ENCODE measurements at places on chromosomes 1 and 21.

GRCh38 chr1:172898866-172899265 lies 151.9 kb downstream of the TNFSF18 start:
- DNase-seq: no peak

- no peak for DNase-seq
These were observed 37.1 kb upstream of the CTTNBP2NL start for GRCh38 chr1:112358798-112359408.

DNA sequence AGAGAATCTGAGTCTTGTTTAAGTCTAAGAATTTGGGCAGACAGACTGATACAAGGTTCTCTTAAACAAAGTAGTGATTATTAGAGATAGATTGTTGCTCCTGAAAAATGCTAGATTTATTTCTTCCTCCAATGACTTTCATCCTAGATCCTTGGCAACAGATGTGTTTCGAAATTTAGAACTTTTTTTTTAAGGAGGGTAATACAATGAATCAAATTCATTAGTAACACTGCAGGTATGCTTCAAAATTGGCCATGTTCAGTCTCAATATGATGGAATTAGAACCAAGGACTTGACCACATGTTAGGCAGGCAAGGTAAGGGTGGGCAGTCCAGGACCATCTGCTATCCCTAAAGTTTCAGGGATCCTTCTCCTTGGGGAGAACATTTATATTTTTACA lies 4.5 kb upstream of the LCE1F start:
- DNase-seq: no peak

DNA sequence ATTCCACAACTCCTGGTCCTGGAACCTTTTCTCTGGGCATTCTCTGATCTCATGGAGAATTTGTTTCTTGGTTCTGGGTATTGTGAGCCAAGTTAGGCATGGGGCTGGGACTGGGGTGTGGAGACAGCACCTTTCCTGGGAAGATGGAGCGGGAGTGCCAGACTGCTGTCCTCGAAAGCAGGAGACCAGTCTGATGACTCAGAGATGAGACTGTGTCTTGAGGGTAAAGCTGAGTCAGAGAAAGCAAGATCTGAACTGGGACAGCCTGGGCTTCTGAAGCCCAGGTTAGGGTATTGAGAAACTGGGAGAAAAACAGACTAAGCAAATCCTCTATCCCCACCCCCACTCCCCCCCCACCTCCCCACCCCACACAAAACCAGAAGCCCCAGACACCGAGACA lies 2.2 kb upstream of the KANK4 start:
- DNase-seq: no peak

- DNase-seq: no peak
These were observed 8.4 kb downstream of the C1orf87 start for GRCh38 chr1:60065199-60065598.

GRCh38 chr1:166153525-166154314 lies 13.1 kb downstream of the FAM78B start:
- DNase-seq: no peak

- DNase-seq: no peak
These were observed 22.3 kb downstream of the CTTNBP2NL start for GRCh38 chr1:112418099-112418892.

GRCh38 chr1:211677659-211678058 lies 2.2 kb upstream of the NEK2 start:
- DNase-seq: no peak

GRCh38 chr1:156146769-156147405 lies 6.5 kb upstream of the SEMA4A start:
- DNase-seq: no peak

DNA sequence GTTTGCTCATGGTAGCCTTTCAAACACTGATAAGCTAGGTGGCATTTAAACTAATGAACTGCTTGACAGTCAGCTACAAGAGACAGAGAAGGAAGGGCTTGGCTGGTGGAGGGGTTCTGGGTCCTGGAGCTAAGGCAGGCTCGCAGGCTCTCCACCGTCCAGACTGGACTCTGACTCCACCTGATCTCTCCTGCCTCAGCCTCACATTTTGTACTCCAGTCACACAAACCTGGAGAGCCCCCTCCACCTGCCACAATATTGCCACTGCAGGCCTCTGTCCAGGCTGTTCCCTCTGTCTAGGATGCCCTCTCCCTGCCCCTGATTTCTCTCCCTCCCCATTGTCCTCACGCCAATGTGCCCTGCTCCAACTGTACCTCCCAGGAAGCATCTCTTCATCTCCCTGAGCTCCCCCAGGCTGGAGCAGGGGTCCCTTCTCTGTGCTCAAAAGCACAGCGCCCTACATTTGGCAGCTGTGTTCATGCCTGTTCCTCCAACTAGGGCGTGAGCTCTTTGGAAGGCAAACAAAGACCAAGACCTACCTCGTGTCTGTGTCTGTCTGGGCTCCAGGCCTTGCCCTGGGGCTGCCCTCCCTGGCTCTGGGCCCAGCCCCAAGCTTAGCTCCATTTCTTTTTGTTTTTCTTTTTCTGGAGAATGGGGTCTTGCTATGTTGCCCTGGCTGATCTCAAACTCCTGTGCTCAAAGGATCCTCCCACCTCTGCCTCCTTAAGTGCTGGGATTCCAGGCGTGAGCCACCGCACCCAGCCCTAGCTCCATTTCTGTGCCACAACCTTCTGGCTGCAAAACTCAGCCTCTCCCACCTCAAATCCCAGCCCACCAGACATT lies 2.9 kb downstream of the TIE1 start:
- DNase-seq: no peak
